ENCODE measurements at places on chromosomes 1 and 21.

GRCh38 chr21:38664841-38665240 is 140.9 kb upstream of the ETS2 start:
- no peak for DNase-seq

GRCh38 chr1:111406321-111406768 is 21.2 kb downstream of the OVGP1 start:
- DNase-seq = peak; percentile 67

DNA sequence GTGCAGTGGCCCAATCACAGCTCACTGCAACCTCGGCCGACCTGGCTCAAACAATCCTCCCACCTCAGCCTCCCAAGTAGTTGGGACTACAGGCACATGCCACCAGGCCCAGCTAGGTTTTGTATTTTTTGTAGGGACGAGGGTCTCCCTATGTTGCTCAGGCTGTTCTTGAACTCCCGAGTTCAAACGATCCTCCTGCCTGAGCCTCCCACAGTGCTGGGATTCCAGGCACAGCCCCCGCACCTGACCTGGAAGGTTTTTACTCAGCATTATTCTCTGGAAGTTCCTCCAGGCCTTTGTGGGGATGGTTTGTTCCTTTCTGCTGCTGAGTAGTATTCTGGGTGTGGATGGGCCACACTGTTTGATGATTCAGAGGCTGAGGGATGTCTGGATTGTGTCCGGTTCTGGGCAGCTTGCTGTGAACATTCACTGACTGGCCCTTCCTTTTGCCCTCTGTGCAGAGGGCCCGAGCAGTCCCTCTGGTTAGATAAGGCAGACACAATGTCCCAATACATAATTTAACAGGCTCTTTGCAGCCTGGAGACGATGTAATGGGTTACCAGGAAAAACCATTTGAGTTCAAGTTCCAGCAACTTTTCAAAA is 6.0 kb upstream of the TRAPPC10 start:
- no peak for DNase-seq

- DNase-seq = peak; percentile 25
Observed at GRCh38 chr1:220974431-220974830, 95.2 kb downstream of the HLX start.

GRCh38 chr1:235127203-235127602 is 1.4 kb downstream of the TOMM20 start:
- no peak for DNase-seq

GRCh38 chr1:186626356-186626932 is 53.8 kb downstream of the PTGS2 start:
- no peak for DNase-seq

DNA sequence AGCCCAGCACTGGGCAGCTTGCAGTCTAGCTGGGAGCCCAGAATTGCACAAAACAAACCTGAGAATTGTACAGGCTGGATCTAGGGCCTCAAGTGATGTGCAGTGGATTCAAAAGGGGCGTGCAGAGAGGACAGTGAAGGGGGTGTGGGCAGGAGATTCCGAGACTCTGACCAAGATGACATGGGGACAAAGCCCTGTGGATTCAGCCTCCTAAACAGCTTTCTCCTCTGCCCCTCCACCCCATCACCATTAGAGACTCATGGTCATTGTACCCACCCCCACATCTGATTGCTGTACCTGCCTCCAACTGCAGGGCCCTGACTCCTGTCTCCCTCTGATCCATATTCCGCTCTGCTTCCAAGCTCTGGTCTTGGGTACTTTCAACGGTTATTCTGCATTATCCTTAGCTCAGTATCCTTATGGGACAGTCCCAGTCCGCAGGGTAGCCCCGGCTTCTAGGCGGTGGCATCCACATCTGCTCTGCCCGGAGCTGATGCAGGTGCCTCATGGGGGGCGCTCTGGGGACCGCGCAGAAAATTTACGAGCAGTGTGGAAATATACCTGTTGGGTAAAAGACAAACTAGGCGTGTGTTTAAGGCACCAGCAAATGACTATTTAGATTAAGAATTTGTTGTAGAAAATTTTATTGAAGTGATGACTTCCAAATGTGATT is 1.7 kb upstream of the BMP8A start:
- no peak for DNase-seq

GRCh38 chr1:68231627-68232288 is 565 bp downstream of the WLS start:
- DNase-seq = peak; percentile 62

- DNase-seq = no peak
Observed at GRCh38 chr1:208083016-208083714, 161.0 kb downstream of the PLXNA2 start.

DNA sequence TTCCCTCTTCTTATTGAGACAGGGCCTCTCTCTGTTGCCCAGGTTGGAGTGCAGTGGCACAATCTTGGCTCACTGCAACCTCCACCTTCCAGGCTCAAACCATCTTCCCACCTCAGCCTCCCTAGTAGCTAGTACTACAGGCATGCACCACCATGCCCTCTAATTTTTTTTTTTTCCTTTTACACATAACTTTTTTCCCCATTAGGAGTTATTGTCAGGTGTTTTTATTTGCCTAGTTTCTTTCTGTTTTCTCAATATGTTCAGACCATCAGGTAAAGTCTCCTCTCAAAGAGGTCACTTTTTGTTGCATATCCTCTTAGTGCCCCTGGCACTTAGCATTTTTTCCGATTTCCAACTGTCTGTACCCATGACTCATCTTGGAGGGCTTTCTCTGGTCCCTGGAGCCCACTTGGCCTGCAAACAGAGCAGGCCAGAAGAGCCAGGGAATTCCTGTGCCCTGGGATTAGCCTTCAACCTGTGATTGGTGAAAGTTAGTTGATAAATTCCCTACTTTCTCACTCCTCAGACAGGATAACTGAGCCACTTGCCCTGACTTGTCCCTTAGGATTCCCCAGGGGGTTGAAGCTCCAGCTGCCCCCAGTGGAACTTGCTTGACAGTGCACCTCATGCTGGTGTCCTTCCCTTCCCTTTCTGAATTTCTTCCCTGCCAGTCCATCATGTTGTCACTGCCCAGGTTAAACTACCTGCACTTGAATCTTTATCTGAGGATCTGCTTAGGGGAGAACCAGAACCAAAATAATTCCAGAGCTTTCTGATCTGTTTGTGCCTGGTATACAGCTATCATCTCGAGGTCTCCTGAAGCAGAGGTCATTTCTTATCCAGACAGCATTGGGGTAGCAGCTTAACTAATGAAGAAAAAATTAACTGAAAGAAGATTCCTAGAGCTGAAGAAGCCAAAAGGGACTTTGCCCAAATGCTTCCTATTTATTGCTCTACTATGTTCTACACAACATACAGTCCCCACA is 2.4 kb downstream of the NTPCR start:
- peak; percentile 35 for DNase-seq

- DNase-seq = no peak
Observed at GRCh38 chr1:209318181-209319056, 265.1 kb upstream of the CAMK1G start.

GRCh38 chr1:40404670-40405462 is 31.3 kb downstream of the SMAP2 start:
- no peak for DNase-seq

DNA sequence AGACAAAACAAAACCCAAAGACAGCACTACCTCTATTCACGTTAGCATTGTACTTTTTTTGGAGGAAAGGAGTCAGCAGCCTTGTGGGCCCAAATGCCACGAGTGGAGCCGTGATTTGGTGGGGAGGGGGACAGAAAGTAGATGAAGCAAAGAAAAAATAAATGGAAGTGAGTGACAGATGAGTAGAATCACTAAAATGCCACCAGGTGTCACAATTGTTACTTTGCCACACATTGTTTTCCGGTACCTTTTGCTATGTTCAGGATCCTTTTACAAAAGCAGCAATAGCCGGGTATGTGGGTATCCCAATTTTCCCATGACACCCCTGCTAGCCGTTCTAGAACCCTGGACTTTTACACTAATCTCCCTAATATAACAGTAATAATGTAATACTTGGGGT is 85.0 kb upstream of the AK4 start:
- no peak for DNase-seq

DNA sequence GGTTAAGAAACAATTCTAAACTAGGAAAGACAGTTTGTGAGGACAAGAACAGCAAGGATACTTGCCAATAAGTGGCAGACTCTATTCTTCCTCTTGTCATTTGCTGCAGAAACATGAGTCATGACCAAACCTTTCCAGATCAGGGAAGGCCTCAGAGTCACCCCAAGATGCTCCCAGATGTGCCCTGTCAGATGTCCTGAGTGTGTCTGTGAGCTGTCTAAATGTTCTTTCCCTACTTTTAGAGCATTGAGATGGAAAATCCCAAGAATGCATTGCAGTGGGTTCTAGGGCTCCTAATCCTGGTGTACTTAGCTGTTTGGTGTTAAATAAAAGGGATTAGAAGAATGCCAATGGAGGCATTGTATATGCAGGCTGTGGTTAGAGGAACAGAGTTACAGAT is 57.5 kb upstream of the KIAA0040 start:
- DNase-seq = no peak
